DMS 273 treated with DMSO at 0.1 percent for 48 hours (cell line): ENCODE measurements at places on chromosomes 7 and 10.

GRCh38 chr7:129368389-129368986 lies 65.7 kb upstream of the STRIP2 start:
- DNase-seq = no peak

GRCh38 chr10:10630281-10630680 lies 387.4 kb upstream of the CELF2 start:
- no peak for DNase-seq

GRCh38 chr10:49139846-49140195 lies 6.0 kb upstream of the FAM170B start:
- DNase-seq = no peak

GRCh38 chr7:69813637-69814240 lies 215.5 kb downstream of the AUTS2 start:
- no peak for DNase-seq

- DNase-seq = no peak
Observed at GRCh38 chr7:43869867-43870240, 537 bp upstream of the MRPS24 start.

- DNase-seq = peak; percentile 55
Observed at GRCh38 chr7:7709291-7709690, 9.1 kb downstream of the RPA3 start.

GRCh38 chr7:2873686-2874551 lies 29.8 kb upstream of the GNA12 start:
- peak; percentile 75 for DNase-seq

DNA sequence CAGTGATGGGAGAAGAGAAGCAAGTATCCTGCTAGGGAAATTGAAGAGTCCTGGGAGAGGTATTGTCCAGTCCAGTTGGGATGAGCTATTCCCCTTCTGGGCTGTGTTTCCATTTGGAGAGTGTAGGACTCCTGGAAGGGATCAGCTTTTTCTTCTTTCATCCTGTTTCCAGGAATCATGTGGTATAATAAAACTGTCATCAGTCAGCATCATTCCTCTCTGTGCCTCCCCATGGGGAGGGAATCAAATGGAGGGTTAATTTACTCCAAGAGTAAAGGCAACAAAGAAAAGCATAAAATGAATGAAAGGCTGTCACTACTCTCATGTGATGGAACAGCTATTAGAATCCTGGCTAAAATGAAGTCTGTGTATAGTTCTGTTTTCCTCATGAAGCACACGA lies 429.9 kb downstream of the SORCS3 start:
- no peak for DNase-seq

- no peak for DNase-seq
Observed at GRCh38 chr10:73905256-73906020, 5.5 kb upstream of the PLAU start.
